H4 (cell line): ENCODE measurements at places on chromosomes 16 and 17. TPM values are rescaled to one million over a fixed set of nuclear protein-coding genes. Genes with fewer than 3 reads are reported as not detected.

GRCh38 chr16:66502020-66502913 lies 47.7 kb downstream of the TK2 start:
- peak; percentile 52 for DNase-seq

DNA sequence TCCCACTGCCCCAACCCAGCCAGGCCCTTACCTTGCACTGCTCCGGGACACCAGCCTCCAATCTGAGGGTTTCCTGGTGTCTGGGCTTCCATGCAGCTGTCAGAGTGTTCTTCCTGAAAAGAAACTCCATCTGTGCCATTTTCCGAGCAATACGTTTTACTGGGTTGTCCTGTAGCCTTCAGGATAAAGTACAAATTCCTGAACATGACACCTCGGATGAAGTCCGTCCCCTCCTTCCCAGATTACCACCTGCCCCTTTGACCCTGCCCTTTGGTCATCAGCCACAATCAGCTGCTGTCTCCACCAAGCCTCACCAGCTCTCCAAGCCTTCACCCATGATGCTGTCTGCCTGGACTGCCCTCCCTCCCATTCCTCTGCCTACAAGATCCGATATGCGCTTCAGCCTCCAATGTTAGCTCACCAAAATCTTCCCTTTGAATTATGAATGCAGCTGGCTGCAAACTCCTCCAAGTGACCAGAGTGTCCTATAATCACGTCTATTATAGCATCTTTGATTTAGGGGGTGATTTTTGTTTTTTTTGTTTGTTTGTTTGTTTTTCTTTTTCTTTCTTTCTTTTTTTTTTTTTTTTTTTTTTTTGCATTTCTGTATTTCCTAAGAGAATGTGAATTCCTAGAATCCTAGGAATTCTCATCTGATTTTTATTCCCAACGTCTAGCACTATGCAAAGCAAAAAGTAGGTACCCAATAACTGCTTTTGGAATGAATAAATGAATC lies 60.6 kb upstream of the KIFC3 start:
- DNase-seq = no peak

CES5A gene
- total RNA-seq = not detected in 2 replicates

CD300H gene
- total RNA-seq = 0.78 TPM in 1 of 2 replicates, not detected in the other

KRTAP3-2 gene
- not detected in 2 replicates for total RNA-seq
